ENCODE measurements at places on chromosomes 11 and 22.

DNA sequence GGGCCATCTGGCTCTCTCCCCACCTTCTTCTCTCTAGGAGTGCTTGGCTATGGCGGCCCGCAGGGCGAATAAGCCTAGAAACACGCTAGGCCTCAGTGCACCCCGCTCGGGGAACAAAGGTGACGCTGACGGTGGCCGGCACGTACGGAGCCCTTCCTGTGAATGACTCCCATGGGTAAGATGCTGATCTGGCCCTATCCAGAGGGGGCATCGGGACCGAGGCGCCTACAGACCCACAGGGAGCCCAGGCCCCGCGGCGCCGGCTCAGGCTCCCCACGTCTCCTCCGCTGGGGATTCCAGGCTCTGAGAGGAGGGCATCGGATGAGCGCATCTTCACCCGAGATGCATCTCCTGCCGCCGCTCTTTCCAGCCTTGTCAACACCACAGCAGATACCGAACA is 31.4 kb upstream of the TESMIN start:
- DNase-seq = no peak

DNA sequence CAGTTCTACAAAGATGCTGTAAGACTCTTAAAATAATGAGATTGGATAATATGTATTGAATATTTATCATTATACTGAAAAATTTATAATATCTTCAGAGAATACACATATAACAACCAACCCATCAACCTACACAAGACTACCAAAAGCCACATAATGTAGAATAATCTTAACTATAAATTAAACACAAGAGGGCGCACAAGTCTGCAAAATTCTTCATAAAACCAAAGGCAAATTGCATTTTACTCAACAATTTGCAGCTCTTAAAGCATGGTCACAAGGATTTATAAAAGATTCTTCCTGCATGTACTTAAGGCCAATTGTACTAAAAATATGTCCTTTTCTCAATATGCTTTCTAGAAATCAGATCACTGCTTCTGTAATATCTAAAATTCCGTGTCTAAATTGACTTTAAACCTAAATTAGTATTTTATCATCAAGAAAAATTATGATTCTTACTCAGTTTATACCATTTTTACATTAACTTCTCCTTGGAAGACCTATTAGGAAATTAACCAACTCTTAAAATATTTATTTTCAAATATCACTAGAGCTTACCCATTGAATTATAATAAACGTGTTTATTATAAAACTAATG is 79.0 kb downstream of the TTC28 start:
- no peak for DNase-seq

DNA sequence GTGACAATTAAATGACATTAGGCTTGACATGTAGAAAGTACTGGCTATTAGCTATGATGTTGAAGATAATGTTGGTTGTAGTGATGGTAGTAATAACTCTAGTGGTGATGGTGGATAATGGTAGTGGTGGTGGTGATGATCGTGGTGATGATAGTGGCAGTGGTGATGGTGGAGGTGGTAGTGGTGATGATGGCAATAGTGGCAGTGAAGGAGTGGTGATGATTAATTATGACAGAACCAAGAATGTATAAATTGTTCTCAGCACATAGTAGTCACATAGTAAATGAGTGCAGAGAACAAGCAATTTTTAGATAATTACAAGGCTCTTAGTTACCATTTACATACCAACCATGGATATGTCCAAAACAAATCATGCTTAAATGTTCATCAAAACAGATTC is 5.3 kb upstream of the CD44 start:
- no peak for DNase-seq

- DNase-seq = no peak
Measured at GRCh38 chr11:66311470-66311964, 5.3 kb downstream of the CD248 start.

- DNase-seq = no peak
Measured at GRCh38 chr11:69080257-69080995, 31.7 kb downstream of the TPCN2 start.

- no peak for DNase-seq
Measured at GRCh38 chr11:103877221-103877620, 159.2 kb upstream of the DDI1 start.

All from NCI-H510A (cell line).